Hair follicular keratinocyte (primary cell): ENCODE measurements at places on chromosomes 16 and 17. TPM values are rescaled to one million over a fixed set of nuclear protein-coding genes. Genes with fewer than 3 reads are reported as not detected.

Gene AGRP
- total RNA-seq: not detected in 2 replicates

Gene MRC2
- total RNA-seq: 58.5 and 157 TPM in 2 replicates

Gene USH1G
- 0.27 and 0.70 TPM in 2 replicates for total RNA-seq

Gene CBLN1
- not detected in 2 replicates for total RNA-seq

Gene UNC45B
- under 0.01 TPM in 1 of 2 replicates, not detected in the other for total RNA-seq

Gene GUCY2D
- 0.04 and 0.16 TPM in 2 replicates for total RNA-seq

Gene ZNF48
- 5.2 and 6.7 TPM in 2 replicates for total RNA-seq

Gene GJC1
- 5.7 and 6.6 TPM in 2 replicates for total RNA-seq

Gene NOD2
- total RNA-seq: 1.2 and 1.3 TPM in 2 replicates

Gene PTGES3L
- 0.19 TPM in 1 of 2 replicates, not detected in the other for total RNA-seq

Gene DUXB
- total RNA-seq: not detected in 2 replicates

Gene TBC1D3E
- not detected in 2 replicates for total RNA-seq

Gene NPIPA8
- total RNA-seq: 0.23 and 0.80 TPM in 2 replicates

Gene CSF3
- total RNA-seq: 17.7 and 89.3 TPM in 2 replicates

Gene RBFOX1
- not detected in 2 replicates for total RNA-seq

Gene OTOA
- not detected in 2 replicates for total RNA-seq

Gene KRTAP4-1
- not detected in 2 replicates for total RNA-seq

Gene RPL26
- 4,083 and 4,558 TPM in 2 replicates for total RNA-seq

Gene KCTD11
- total RNA-seq: 6.0 and 13.0 TPM in 2 replicates

Gene KRTAP3-2
- total RNA-seq: not detected in 2 replicates

Gene CSH2
- not detected in 2 replicates for total RNA-seq

Gene GRB7
- 17.8 and 31.5 TPM in 2 replicates for total RNA-seq

Gene KRT24
- total RNA-seq: not detected in 2 replicates

Gene ITGAD
- not detected in 2 replicates for total RNA-seq

Gene MYH13
- not detected in 2 replicates for total RNA-seq

Gene ATP2C2
- 0.70 and 1.4 TPM in 2 replicates for total RNA-seq

Gene MT1M
- 0.23 and 1.1 TPM in 2 replicates for total RNA-seq

Gene ABCA8
- total RNA-seq: not detected in 2 replicates

Gene EPX
- not detected in 2 replicates for total RNA-seq

Gene MARVELD3
- total RNA-seq: 9.2 and 9.6 TPM in 2 replicates

Gene TRPV3
- total RNA-seq: 1.4 and 5.1 TPM in 2 replicates

Gene HIGD1B
- not detected in 2 replicates for total RNA-seq

Gene FAM20A
- not detected in 2 replicates for total RNA-seq

Gene BRICD5
- 0.55 and 2.0 TPM in 2 replicates for total RNA-seq

Gene SSTR5
- total RNA-seq: not detected in 2 replicates

Gene GPR179
- total RNA-seq: not detected in 2 replicates

Gene HSF4
- 4.9 and 9.4 TPM in 2 replicates for total RNA-seq

Gene NLGN2
- total RNA-seq: 2.4 and 6.1 TPM in 2 replicates

Gene ZG16
- not detected in 2 replicates for total RNA-seq

Gene MYH8
- not detected in 2 replicates for total RNA-seq

Gene CHST4
- 0.30 TPM in 1 of 2 replicates, not detected in the other for total RNA-seq

Gene KRTAP4-2
- not detected in 2 replicates for total RNA-seq

Gene SLC5A11
- total RNA-seq: not detected in 2 replicates

Gene ARHGAP44
- under 0.01 and 0.34 TPM in 2 replicates for total RNA-seq

Gene RRAD
- total RNA-seq: 2.8 and 3.1 TPM in 2 replicates

Gene DLG4
- 1.4 and 5.5 TPM in 2 replicates for total RNA-seq

Gene RASD1
- total RNA-seq: 0.16 TPM in 1 of 2 replicates, not detected in the other

Gene ORAI3
- 13.6 and 34.4 TPM in 2 replicates for total RNA-seq

Gene LITAFD
- total RNA-seq: not detected in 2 replicates

Gene GNGT2
- total RNA-seq: not detected in 2 replicates

Gene TTYH2
- 0.62 and 1.3 TPM in 2 replicates for total RNA-seq

Gene HS3ST3B1
- 0.08 and 0.99 TPM in 2 replicates for total RNA-seq

Gene CCL7
- total RNA-seq: not detected in 2 replicates

Gene C17orf67
- total RNA-seq: 0.55 and 1.6 TPM in 2 replicates

Gene SERPINF2
- total RNA-seq: 0.08 and 0.70 TPM in 2 replicates

Gene ACSM2B
- not detected in 2 replicates for total RNA-seq

Gene CRYBA1
- total RNA-seq: not detected in 2 replicates
